ENCODE measurements at places on chromosomes 5 and 9. TPM values are rescaled to one million over a fixed set of nuclear protein-coding genes. Genes with fewer than 3 reads are reported as not detected.

ZNF366 gene
- polyA plus RNA-seq, result 3.4 TPM

TXNDC8 gene
- not detected for polyA plus RNA-seq

FASTKD3 gene
- 27.7 TPM for polyA plus RNA-seq

ARHGEF28 gene
- 72.4 TPM for polyA plus RNA-seq

FIBCD1 gene
- 0.49 TPM for polyA plus RNA-seq

LHX6 gene
- polyA plus RNA-seq, result 4.5 TPM

DNA sequence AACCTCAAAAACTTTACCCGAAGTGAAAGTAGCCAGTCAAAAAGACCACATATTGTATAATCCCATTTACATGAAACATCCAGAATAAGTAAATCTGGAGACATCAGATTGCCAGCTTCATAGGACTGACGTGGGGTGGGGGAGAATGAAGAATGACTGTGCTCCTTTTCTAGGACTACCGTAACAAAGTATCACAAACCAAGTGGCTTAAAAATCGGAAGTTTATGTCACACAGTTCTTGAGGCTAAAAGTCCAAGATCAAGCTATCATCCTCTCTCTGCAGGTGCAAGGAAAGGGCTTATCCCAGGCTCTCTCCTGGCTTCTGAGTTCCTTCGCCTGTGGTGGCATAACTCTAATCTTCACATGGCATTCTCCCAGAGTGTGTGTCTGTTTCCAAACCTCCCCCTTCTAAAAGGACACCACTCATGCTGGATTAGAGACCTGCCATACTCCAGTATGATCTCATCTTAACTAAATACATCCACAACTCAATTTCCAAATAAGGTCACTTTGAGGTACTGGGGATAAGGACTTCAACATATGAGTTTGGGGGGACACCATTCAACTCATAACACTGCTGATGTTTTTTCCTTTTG, 25.5 kb downstream of the ADAM19 start:
- DNase-seq, result no peak

GRCh38 chr9:109085510-109085909, 34.2 kb downstream of the TMEM245 start:
- DNase-seq, result no peak

DNA sequence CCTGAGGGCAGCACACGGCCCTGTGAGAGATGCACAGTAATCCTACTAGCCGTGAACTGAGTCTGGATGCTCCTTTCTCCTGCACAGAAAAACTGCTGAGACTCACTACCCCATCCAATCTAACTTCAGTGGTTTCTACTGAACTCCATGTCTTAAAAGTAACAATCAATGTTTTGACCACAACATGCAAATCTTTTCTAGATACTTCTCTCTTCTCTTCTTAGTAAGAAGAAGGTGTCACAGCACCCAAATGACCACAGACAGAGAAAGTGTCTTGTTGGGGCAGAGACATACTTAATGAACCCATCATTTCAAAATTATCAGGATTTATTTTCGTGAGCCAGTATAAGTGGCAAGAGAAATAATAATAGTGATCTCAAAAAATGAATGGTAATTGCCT, 285.8 kb upstream of the MEF2C start:
- no peak for DNase-seq

- peak; percentile 7 for DNase-seq
These were observed 216.6 kb downstream of the SLC12A2 start for GRCh38 chr5:128300181-128300580.

- no peak for DNase-seq
These were observed 57.9 kb upstream of the FTMT start for GRCh38 chr5:121793791-121794190.

GRCh38 chr5:170585273-170585948, 81.6 kb downstream of the KCNIP1 start:
- no peak for DNase-seq

GRCh38 chr5:57508211-57508610, 25.6 kb upstream of the ACTBL2 start:
- no peak for DNase-seq

DNA sequence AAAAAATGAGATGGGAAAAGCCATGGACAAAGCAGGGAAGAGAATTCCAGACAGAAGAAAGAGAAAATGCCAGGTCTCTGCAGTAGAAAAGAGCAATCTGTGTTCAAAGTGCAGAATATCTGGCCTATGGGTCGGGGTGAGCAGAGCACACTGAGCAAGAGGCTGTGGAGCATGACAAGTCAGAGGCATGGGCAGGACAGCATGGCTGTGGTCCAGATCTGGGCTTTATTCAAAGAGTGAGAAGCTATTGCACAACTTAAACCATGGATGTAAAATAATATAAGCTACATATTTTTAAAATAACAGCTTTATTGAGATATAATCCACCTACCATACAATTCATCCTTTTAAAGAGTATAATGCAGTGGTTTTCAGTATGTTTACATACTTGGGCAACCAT, 133.1 kb upstream of the SPDL1 start:
- no peak for DNase-seq

DNA sequence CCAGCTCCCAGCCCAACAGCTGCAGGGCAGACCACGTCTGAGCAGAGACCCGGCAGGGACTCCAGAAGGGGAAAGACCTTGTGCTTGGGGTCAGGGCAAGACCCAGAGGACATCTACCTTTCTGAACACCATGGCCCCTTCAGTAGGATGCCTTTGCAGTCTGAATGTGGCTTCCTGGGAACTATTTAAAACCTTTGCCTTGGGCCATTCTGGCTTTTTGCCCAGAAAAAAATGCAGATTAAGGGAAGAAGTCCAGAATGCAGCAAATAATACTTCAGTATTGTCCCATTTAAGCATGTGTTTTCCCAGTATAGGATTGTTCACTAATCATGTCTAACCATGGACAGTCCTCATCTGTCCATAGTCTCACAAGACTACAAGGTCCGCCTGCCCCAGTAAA, 67.5 kb upstream of the ERCC6L2 start:
- DNase-seq, result peak; percentile 35

DNA sequence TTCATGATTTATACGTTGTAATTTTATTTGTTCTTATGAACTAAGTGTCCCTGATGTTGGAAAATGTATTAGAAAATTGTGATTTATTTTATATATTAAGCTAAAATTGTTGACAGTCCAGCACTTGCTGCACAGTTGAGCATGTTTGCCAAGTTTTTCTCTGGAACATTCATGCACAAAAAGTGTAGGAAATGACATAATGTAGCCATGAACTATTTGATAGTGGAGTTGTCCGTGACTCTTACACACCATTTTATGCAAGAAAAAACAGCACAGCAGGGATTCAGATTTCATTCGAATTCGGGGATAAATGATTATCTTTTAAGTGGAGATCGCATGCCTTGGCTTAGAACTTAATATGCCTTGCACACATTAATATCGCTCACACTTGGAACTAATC, 708.6 kb upstream of the WWC1 start:
- DNase-seq, result no peak

- DNase-seq, result no peak
These were observed 18.3 kb upstream of the F2R start for GRCh38 chr5:76697670-76698069.

DNA sequence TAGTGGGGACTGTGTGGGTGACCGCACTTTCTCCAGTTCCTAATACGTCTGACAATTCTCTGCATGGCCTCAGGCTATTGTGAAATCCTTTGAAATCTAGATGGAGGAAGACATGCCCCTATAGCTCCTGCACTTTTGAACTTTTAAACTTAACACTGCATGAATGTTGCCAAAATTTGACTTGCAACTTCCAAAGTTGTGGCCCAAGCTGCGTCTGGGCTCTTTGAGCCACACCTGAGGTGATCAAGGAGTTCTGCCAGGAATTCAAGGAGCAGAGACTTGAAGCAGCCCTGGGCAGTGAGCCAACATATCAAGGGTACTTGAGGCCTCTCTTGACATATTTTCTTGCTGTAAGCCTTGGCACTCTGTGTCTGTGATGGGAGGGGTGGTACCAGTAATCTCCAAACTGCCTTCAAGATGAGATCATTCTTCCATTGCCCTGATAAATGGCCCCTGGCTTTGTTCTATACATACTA, 1336.1 kb upstream of the CDH9 start:
- DNase-seq, result no peak

DNA sequence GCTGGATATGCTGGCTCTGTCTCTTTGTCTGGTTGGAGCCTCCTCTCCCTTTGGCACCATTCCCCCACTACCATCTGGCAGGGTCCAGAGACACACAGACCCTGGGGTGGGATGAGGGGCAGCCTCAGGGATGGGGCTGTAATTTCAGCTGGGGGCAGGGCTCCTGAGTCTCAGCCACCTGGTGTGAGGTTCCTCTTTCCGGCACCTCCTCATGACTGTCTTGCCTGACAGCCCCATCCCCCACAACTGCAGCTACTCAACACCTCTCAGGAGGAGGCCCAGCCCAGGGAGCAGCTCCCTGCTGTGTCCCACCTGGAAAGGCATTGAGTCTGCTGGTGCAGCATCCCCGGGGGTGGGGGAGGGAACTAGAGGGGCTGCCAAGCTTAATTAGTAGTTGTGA, 11.7 kb upstream of the RPS14 start:
- no peak for DNase-seq

DNA sequence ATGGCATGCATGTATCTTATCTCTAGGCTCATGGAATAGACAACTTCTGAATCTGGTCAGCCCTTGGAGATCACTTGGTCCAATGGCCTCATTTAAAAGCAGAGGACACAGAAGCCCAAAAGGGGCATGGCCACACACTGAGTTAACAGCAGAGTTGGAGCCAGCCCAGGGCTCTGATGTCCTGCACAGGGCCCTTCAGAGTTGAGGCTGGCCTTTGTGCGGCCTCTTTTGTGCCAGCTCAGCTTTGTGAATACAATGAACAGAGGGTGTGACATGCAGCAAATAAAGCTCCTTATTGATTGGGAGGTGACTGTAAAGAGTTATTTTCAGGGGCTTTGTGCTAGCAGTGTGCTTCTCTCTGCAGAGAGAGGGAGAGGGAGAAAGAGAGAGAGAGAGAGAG, 150.1 kb upstream of the STK32A start:
- no peak for DNase-seq

GRCh38 chr5:77483682-77484081, 8.4 kb downstream of the WDR41 start:
- DNase-seq, result no peak

GRCh38 chr5:156328766-156329165, 1.8 kb downstream of the SGCD start:
- no peak for DNase-seq

DNA sequence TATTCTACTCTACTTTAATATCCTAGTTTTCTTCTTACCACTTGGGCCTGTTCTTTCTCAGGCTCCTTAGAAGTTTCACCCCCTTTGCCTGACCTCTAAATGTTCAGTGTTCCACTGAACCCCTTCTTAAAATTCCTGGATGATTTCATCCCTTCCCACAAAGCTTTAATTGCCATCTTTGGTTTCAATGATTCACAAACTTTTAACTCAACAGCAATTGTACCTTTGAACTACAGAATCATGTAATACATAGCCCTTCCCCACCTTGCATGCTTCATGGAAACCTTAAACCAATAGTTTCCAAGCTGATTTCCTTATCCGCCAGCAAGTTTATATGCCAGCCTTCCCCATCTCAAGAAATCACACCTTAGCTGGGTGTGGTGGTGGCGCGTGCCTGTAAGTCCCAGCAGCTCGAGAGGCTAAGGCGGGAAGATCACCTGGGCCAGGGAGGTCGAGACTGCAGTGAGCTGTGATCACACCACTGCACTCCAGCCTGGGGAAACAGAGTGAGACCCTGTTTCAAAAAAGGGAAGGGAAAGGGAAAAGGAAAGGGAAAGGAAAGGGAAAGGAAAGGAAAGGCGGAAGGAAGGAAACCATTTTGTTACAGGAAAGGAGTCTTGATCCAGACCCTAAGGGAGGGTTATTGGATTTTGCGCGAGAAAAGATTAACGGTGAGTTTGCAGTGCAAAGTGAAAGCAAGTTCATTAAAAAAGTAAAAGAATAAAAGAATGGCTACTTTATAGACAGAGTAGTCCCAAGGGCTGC, 1023.7 kb upstream of the DMAC1 start:
- no peak for DNase-seq

- DNase-seq, result no peak
These were observed 10.9 kb downstream of the MFAP3 start for GRCh38 chr5:154049636-154050035.
